ENCODE measurements at places on chromosomes 7 and 10. TPM values are rescaled to one million over a fixed set of nuclear protein-coding genes. Genes with fewer than 3 reads are reported as not detected.

Gene SSC4D
- polyA plus RNA-seq = not detected

Gene MKLN1
- polyA plus RNA-seq = 19.3 TPM

Gene NUTM2B
- polyA plus RNA-seq = 0.21 TPM

Gene LRIT1
- not detected for polyA plus RNA-seq

Gene BET1
- 24.8 TPM for polyA plus RNA-seq

Gene RBP3
- polyA plus RNA-seq = not detected

Gene SPDYE5
- polyA plus RNA-seq = 0.24 TPM

Gene ADRB1
- not detected for polyA plus RNA-seq

Gene ITPRID1
- polyA plus RNA-seq = not detected

Gene TYW1B
- polyA plus RNA-seq = 3.6 TPM

Gene C7orf57
- not detected for polyA plus RNA-seq

Gene HIP1
- polyA plus RNA-seq = 3.4 TPM

Measured in IgD-negative memory B cell (primary cell).